ENCODE measurements at places on chromosomes 6 and 20.

GRCh38 chr6:79048611-79049010, 29.4 kb downstream of the PHIP start:
- no peak for DNase-seq

- no peak for DNase-seq
These were observed 250.7 kb upstream of the NOX3 start for GRCh38 chr6:155706341-155706740.

- no peak for DNase-seq
These were observed 217.2 kb downstream of the CDKAL1 start for GRCh38 chr6:20751293-20751935.

DNA sequence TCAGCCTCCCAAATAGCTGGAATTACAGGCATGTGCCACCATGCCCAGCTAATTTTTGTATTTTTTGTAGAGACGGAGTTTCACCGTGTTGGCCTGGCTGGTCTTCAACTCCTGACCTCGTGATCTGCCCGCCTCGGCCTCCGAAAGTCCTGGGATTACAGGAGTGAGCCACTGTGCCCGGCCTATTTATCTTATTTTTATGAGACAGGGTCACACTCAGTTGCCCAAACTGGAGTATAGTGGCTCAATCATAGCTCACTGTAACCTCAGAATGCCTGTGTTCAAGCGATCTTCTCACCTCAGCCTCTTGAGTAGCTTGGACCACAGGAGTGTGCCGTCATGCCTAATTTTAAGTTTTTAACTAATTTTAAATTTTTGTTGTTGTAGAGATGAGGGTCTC, 114.4 kb downstream of the JARID2 start:
- DNase-seq, result no peak

GRCh38 chr6:128499079-128499731, 21.2 kb downstream of the PTPRK start:
- no peak for DNase-seq

GRCh38 chr6:28897369-28897745, 26.4 kb downstream of the TRIM27 start:
- no peak for DNase-seq

GRCh38 chr20:51985013-51985415, 182.7 kb upstream of the SALL4 start:
- DNase-seq, result no peak

DNA sequence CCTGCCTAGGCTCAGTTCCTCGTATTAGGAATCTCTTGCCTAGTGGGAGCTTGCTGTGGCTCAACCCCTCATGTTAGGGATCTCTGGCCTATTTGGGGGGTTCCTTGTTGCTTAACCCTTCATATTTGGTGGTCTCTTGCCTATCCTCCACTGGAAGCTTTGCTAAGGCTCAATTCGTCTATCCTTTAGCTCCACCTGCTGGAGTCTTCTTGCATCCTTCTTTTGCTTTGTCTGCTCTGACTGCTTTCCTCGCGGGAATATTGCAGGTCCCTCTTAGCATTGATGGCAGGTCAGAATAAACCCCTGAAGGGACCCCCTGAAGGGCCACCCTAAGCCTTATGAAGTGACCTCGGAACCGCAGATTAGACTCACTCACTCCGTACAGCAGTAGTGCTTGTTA, 203.0 kb upstream of the TBX18 start:
- DNase-seq, result no peak

GRCh38 chr6:131730264-131730663, 19.4 kb upstream of the CTAGE9 start:
- no peak for DNase-seq

DNA sequence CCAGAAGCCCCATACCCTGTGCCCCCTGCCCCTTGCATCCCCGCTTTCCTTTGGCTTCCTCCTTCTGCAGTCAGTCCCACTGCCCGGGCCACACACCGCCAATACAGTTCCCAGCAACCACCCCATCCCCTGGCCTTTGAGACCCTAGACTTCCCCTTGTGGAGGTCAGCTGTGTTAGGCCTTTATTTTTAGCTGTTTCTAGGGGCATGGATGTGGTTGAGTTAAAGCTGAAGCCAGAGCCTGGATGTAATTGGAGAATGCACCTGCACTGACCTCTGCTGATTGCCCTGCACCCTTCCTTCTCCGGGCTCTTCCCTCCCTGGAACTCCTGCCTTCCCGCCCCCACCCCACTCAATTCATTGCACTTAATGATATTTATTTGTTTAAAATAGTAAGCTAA, 33.9 kb downstream of the LYRM2 start:
- DNase-seq, result no peak

- DNase-seq, result no peak
These were observed 51.9 kb downstream of the B4GALT5 start for GRCh38 chr20:49661560-49662329.
